Activated T-cell treated with anti-CD3 and anti-CD28 coated beads, Interleukin-2, amount 50 U/mL, for 24 hours (primary cell): ENCODE measurements at places on chromosomes 7 and 10.
A peak's percentile ranks its signal among the peaks of the same experiment; 100 is the strongest.

DNA sequence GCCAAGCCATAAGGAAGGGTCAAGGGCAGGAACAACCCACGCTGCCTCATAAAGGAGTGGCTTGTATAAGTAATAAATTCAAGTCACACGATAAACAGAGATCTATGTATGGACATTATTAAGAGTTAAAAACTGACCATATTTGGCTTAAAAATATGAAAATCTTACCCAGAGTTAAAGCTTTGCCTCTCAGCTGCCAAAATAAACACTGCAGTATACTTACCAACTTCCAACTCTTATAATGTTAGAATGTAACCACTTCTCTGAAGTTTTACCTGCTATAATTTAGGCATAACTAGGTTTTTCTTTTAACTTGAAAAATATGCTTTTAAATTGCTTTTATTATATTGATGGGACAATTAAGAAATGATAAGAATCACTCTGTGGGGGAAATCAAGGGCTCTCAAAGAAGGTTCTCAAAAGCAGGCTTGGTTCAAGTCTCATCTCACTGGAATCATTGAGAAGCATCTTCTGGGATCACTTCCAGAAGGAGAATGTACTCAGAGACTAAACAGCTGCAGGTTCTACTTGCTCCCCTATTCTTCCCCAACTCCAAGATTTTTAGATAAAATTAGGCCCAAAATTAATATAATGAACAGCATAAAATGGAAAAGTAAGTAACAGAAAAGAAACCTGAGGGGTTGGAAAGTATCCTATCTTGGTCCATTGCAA, 16.1 kb upstream of the CAV2 start:
- DNase-seq = no peak

DNA sequence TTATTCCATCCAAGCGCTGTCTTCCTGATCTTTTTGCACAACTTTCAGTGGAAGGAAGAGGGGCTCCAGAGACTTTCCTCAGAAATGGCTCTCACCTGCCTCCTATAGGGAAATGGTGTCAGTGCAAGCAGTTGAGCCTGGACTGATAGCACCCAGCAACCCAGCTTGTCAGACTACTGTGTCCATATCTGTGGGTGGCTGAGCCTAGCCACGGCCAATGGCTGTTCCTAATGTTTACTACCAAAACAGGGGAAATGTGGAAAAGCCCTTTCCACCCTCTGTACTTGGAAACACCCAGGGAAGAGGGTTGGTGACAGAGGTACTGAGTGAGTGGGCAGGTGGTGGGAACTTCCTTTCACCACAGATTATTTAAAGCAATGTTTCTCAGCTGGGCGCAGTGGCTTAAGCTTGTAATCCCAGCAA, 4.3 kb upstream of the YKT6 start:
- DNase-seq = no peak

GRCh38 chr10:78269060-78269459, 235.4 kb downstream of the RPS24 start:
- DNase-seq = no peak

DNA sequence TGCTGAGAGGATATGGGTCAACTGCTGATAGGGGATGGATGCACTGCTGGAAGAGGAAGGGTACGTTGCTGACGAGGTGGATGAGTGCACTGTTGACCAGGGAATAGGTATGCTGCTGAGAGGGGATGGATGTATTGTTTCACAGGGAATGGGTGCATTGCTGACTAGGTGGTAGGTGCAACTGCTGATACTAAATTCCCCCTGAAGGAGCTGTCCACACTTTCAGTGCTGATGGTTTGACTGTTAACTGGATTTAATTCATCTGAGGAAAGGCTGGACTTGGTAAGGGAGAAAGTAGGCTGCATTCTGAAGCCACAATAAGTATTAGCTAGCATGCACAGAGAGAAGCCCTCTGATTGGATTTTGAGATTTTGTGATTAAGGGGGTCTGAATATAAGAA, 1196.8 kb upstream of the PHF14 start:
- DNase-seq = no peak

GRCh38 chr10:28711776-28712175, 34.5 kb downstream of the BAMBI start:
- DNase-seq = no peak

DNA sequence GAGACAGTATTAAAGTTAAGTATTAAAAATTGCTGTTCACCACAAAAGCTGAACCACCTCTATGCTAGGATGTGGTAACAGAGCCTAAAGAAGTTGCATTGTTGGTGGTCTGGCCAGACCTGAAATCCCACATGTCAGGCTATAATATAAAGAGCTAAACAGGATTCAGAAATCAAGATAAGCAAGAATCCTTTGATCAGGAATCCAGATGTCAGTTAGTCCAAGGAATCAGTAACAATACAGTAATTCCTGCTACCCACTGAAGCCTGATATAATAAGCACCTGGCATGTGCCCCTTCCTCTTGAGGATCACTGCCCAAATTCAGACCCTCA, 48.9 kb downstream of the ZNF277 start:
- DNase-seq = no peak

GRCh38 chr10:3972460-3973301, 187.7 kb upstream of the KLF6 start:
- no peak for DNase-seq

DNA sequence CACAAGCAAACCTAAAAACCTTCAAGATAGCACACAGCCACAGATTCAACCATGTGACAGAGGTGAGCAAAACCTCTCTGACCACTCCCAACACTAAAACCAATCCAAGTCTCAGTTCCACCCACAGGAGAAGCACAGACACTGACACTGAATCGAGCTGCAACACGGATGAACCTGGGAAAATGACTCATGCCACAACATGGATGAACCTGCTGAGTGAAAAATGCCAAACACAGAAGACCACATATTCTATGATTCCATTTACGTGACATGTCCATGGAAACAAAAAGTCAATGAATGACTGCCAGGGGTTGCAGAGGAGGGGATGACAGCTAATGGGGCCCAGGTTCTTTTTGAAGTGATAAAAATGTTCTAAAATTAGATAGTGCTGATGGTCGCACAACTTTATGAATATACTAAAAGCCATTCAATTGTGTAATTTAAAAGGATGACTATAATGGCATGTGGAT, 22.0 kb downstream of the CYTH3 start:
- no peak for DNase-seq

DNA sequence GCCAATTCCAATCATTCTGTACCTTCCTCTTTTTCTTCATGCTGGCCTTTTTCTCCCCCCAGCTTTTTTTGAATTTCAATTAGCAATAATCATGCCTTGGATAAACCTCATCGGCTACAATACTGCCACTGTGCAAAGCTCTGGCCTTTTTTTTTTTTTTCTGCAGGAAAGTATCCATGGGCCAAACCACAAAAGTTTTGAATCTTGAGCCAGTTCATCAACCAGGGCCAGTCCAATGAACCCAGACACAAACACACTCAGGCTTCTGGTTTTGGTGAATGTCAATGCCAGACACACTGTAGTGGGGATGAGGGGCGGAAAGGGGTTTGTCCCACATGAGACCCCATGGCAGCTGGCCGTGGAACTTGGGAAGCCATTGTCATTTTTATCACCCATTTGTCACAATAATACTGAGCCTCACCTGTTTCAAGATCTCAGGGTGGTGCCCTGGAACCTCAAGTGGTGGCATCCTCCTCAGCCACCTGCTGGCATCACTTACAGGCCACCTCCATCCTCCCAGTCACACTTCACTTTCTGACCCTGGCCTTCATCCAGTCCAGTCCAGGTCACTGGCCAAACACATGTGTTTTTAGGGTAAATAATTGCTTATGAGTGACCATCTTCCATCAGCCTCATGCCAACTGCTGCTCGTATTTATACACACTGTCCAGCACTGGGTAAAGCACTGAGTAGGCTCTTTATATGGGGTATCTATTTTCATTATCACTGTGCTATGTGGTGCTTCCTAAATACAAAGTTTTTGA, 40.8 kb upstream of the TSPAN33 start:
- no peak for DNase-seq

DNA sequence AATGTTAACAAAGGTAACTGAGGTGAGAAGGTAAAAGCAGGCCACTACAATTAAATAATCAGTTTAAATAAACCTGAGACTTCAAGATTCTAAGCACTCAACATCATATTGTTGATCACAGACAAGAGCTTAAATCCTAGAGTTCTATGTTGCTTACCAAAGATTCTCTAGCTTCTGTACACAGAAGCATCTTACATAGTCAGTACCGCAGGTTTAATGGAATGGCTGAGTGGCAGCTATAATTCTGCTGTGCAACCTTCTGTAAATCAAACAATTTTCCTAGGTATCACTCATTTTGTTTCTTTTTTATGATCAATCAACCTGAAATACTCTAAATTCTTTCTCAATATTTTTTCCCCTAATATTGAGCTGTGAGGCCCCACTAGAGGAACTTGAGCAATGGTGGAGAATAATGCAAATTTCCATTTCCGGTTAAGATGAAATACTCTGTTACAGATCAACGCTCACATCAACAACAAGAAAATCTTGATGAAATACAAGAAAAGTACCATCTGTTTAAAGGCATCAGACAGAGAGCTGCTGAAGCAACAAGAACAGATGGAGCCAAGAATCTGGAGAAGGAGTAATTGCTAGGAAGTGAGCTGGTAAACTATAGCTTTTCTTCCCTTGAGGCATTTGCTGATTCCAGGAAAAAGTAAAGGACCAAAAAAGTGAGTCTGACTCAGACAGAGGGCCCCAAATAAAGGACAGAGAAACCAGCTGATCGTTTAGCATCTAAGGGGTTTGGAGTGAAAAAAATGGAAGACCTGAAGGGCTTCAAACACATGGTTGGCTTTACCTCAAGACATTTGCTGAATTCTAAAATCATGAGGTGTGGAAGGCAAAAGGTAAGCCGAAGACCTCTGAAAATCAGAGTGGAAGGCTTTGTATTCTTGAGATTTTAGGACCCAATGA, 22.6 kb downstream of the PNPLA8 start:
- no peak for DNase-seq

DNA sequence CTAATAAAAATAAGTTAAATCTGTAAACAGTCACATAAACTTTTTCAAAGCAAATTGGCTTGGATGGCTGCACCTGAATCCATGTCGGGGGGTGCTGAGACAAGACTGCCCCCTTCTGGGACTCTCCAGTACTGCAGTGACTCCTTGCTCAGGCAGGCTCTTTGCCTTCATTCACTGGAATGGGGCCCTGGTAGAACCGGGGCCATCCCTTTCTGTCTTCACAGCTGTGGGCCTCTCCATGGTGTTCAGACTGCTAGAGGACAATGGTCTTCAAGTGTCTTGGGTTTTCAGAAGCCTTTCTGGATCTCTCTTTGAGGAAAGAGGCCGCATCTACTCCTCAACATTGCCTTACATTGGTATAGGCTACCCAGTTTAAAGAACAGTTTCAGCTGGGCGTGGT, 16.1 kb upstream of the IMPDH1 start:
- peak; percentile 85 for DNase-seq

DNA sequence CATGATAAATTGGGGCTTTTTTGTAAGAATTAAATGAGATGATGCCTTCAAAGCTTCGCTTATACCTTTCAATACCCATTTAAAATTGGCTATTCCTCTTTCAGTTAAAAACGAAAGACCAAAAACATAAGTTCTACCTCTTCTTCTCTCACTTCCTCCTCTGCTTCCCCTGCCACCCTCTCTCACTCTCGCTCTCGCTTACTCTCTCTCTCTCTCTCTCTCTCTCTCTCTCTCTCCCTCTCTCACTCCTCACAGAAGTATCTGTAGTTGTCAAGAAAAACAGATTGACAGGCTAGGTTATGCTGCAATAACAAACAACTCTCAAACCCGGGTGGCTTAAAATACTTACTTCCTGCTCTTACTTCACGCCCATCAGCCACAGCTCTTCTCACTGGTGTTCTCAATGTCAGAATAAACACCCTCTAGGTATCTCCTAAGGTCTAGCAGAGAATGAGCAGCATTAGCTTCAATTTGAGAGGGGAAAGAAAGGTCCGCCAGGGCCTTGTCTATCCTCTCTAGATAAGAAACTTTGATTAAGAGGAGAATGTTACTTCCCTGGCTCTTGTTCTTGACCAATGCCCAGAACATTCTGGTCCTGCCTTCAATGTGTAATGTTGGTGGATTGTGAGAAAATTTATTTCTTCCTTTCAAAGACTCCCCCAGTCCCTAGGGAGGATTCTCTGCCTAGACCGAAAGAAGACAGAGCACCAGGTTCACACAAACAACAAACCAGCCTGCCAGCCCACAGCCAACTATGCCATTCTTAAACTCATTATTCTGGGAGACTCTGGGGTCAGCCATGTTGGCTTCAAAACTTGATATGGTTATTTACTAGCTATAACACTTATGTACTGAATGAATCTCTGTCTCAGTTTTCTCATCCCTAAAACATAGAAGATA, 1028.7 kb downstream of the XPNPEP1 start:
- DNase-seq = no peak

- DNase-seq = no peak
These were observed 224.8 kb upstream of the LYZL1 start for GRCh38 chr10:29063806-29064644.

- no peak for DNase-seq
These were observed 61.8 kb downstream of the LRRC17 start for GRCh38 chr7:102974366-102975236.
